ENCODE measurements at places on chromosomes 11 and 22.

DNA sequence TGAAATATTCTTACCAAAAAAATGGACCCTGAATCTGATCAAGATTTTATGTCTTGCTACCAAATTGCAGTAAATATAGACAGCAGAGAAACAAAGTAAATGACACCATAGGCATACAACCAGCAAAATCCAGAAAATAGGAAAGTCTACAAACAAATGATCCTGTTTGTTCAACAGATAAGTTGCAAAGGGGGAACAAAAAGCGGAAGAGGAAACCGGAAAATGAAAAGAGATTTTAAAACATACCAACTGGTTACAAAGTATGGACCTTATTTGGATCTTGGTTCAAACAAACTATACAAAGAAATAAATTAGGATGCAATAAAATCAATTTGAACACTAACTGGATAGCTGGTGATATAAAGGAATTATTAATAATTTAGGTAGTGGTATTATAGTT, 92.0 kb downstream of the TMPRSS5 start:
- no peak for DNase-seq

DNA sequence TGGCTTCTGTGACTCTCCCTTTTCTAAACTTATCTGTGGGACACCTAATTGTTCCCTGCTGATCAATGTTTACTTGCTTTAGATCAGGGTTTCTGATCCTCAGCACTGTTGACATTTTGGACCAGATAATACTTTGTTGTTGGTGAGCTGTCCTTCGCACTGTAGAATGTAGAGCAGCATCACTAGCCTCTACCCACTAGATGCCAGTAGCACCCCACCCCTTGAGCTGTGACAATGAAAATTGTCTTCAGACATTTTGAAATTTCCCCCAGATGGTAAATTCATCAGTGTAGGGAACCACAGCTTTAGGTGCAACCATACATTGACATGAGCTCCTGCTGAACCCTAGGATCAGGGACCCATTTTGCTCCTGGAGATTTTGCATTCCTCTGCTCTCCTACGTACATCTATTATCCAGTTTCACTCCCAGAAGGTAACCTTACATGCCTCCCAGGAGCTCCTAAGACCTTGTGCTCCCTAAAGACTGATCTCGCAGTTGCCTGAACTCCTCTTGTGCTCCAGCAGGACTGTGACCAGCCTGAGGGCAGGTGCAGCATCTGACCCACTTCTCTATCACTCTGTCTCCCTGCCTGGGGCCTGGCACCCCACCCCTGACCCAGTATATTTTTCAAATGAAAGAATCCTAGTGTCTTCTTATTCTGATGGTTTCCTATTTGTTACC, 107.8 kb downstream of the FAR1 start:
- no peak for DNase-seq

DNA sequence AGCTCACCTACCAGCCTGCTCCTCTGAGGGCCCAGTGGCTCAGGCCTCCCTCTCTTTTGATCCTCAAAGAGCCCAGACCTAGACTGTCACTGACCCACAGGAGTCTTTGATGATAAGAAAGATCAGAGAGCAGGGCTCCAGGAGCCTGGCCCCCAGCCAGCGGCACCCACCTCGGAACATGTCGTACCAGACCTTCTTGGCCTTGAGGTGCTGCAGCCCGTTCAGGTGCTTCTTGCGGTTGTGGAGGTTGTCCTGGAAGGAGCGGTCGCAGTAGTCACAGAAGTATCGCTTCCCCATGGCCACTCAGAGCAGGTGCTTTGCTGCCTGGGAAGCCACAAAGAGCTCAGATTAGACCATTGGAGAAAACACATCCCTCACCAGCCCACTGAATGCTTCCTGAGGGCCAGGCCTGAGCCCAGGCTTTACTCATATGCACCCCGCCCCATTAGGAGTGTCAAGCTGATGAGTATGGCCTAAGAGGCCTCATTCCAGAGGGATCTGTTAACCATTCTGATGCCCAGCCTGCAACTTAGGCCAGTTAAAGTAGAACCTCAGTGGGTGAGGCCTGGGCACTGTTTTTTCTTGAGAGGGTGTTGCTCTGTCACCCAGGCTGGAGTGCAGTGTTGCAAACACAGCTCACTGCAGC, 18.4 kb downstream of the ZMAT5 start:
- no peak for DNase-seq

DNA sequence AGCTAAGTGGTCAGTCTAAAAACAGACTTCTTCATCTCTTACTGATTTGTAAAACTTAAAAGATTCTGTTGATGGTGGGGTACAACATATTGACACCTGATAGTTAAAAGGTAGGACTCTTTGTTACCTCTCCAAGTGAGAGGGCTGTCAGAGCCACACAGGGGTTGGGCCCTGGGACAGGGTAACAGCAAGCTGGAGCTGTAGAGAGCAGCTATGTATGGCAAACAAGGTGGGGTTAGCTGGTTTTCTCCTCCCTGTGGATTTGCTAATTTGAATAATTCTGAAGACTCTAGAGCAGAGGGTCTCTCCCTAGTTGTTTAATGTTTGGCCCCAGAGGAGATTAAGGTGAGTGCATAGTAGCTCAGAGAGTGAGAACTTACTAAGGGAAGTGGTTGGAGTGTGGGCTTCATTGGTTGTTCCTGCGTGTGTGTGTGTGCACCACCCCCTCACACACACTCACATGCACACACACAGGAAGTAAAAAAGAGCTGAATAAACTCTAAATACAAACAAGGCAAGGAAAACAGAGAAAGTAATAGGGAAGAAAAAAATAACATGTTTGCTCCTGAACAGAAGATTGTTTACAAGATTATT, 9.2 kb upstream of the GAS2 start:
- DNase-seq = no peak

DNA sequence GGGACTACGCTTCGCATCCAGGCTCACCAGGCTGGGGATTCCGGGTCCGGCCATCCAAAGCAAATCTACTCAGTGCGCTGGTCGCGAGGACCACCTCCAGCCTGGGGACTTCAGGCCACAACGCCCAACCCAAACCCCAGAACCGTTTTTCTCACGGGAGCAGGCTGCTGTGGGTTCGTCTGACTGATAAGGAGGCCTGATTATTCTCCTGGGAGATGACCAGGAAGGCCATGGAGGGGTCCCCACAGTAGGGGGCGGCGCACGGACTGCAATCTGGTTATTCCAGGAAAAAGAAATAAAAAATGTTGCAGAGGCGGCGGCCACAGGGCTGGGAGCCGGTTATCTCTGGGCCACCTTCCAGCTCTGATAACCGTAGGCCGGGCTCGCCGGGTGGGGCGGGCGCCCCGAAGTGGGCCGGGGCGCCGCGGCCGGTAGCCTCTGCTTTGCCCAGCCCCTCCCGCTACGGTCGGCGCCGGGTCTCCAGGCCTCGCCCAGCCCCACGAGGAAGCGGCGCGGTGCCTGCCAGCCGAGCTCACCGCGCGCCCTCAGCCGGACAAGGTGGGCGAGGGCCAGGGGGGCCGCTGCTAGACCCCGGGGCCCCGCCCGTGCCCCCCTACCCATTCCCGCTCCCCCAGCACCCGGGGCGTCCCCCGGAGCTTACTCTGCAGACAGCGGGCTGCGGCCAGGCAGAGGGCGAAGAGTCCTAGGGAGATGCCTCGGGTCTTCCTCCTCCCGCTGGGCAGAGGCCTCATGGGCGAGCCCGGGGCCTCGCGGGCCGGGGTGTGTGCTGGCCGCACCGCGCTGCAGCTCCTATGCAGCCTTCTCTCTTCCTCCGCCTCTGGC, 446 bp downstream of the VSTM5 start:
- DNase-seq = peak; percentile 50

GRCh38 chr11:75903276-75903675, 88.3 kb downstream of the UVRAG start:
- no peak for DNase-seq

- peak; percentile 23 for DNase-seq
Measured at GRCh38 chr11:100681064-100681502, 6.0 kb upstream of the ARHGAP42 start.

DNA sequence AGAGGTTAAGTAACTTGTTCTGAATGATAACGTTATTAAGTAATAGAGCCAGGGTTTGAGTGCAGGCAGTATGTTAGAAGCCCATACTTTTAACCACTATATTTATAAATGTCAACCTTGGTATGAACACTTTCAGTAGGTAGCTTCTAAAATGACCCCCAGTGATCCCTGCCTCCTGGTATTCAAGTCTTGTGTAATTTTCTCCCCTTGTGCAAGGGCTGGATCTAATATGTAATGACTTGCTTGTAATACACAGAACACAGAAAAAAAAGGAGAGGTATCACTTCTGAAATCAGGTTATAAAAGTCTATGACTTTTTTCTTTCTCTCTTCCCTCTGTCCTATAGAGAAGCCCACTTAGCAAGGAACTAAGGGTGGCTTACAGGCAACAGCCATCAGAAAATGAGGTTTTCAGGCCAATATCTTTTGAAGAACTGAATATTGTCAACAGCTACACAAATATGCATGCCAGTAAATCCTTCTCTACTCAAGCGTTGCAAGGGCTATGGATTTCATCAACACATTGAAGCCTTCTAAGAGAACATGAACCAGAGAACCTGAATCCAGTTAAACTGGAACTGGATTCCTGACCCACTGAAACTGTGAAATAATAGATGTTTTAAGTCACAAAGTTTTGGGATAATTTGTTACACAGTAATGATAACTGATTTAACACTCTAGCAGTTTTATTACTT, 712.3 kb downstream of the METTL15 start:
- DNase-seq = no peak

All from EL (cell line).